Posterior cingulate gyrus (tissue), 11 donors: ENCODE measurements at places on chromosomes 16 and 17.
A peak's percentile ranks its signal among the peaks of the same experiment; 100 is the strongest.

- no peak for DNase-seq
Measured at GRCh38 chr16:66131895-66132294, 234.6 kb upstream of the CDH5 start.

DNA sequence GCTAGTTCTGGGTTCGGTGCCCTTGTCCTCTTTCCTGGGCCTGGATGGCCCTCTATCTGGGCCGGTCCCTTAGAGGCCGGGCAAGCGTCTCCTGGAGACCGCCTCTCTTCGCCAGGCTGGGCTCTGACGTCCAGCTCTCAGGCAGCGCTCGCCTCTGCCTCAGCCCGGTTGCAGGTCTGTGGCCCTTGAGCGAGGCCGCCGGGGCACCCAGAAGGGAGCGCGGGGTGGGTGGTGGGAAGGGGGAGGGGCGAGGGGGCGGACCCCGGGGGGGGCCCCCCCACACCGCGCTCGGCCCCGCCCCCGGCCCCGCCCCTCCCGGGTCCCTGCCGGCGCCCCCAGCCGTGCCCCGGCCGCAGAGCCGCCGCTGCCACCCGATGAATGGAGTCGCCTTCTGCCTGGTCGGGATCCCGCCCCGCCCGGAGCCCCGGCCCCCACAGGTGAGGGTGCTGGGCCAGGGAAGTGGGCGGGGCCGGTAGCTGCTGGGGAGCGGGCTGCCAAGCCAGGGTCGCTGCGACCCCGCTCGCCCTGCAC is at the start of gene ARHGAP23:
ARHGAP23 (plus strand) TSS at position 353 of the 531 bp plus-strand sequence; CDS start at position 375, 22 bp downstream.
- DNase-seq: peak; percentile 65

- DNase-seq: peak; percentile 99
Measured at GRCh38 chr16:18983565-18984434, at the start of gene TMC7. Gene TMC7 (plus strand): TSS chr16:18983934. CDS start chr16:18984064, 130 bp downstream.

GRCh38 chr17:80414508-80414802 is 512 bp upstream of the ENDOV start:
- DNase-seq: no peak

DNA sequence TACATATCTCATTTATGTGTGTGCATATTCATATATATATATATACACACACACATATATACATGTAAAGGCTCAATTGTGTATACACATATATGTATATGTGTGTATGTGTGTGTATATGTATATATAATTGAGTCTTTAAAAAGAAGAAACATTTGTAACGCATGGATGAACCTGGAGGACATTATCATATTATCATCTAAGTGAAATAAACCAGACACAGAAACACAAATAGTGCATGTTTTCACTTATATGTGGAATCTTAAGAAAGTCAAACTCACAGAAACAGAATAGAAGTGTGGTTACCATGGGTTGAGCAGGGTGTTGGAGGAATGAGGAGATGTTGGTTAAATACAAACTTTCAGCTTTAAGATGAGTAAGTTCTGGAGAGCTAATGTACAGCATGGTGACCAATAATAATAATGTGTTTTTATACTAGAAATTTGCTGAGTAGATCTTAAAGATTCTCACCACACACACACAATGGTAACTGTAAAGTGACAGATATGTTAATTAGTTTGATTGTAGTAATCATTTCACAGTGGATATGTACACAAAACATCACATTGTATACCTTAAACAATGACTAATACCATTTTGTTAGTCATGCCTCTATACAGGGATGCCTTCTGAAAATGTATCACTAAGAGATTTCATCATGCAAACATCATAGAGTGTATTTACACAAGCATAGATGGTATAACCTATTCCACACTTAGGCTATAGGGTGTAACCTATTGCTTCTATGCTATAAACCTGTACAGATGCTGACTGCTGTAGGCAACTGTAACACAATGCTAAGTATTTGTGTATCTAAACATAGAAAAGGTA is 132.6 kb upstream of the CACNG5 start:
- no peak for DNase-seq

DNA sequence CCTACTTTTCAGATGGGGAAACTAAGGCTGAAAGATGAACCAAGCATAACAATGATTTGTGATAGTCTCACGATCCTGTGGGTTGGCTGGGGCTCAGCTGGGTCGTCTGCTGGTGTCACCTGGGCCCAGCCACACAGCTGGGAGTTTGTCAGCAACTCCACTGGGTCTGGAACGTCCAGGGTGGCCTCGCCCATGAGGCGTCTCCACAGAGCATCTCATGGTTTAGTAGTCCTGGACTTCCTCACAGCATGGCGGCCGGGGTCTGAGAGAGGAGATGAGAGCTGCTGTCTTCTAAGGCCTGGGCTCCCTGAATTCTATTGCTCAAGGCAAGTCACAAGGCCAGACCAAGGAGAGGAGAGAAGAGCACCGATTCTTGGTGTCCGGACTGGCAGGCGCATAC is 24.1 kb upstream of the WFDC1 start:
- no peak for DNase-seq

DNA sequence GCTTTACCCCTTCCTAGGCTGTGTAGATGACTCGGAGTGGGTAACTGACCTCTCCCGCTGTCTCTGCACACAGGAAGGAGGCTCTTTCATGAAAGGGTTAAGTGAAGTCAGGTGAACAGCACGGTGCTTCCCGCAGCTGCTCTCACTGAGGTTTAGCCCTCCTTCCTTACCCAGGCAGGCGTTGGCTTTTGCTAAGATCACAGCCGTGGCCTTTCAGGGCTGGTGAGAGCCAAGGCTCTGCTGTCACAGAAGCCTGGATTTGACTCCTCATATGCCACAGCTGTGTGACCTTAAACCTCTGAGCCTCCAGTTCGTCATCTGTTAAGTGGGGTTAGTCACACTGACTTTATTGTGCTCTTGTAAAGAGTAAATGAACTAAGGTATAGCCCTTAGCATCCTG is 90.9 kb upstream of the PLCG2 start:
- DNase-seq: no peak

DNA sequence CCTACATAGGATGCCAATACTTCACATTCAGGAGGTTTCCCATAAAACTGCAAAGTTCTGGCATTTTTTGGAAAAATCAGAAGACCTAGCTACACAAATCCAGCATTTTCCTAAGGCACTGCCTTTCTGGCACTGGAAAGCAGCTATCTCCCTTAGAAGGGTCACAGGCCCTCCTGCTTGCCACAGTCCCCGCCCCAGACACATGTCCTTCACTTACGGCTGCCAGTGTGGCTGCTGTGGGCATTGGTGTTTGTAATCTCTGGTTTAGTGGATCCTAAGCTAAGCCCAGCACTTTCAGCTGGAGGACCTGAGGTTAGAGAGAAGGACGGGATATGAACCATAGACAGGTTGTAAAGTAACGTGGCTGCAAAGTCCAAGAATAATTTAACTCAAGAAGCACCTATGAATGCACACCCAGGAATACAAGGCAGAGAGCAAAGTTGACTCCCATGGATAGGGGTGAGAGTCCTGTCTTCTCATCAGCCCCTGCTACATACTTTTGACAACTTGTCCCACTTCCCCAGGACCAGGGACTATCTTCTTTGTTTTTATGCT is 100.0 kb downstream of the XYLT1 start:
- DNase-seq: no peak

- DNase-seq: no peak
Measured at GRCh38 chr16:66798161-66798560, 3.2 kb downstream of the TERB1 start.

DNA sequence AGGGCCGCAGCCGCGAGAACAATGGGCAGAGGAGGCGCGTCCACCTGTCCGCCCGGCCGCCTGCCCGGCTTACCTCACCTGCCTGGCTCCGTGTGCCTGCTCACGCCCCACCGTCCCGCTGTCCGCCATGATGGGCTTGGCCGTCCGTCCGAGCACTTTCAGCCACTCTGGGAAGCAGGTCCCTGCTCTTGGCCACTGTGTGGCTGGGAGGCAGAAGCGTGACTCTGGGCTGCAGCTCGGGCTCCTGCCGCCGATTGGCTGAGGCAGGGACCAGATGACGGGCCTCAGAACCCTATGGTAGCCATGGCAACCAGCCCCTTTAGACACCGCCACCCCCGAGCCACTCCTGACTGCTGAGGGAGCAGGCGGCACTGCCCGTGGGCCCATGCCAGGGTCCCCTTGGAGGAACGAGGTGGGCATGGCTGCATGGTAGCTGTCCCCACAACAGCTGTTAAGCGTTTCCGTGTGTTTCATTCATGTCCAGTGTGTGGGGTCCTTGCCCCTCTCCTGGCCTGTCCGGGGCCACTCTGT is 8.9 kb upstream of the AXIN1 start:
- DNase-seq: peak; percentile 55

DNA sequence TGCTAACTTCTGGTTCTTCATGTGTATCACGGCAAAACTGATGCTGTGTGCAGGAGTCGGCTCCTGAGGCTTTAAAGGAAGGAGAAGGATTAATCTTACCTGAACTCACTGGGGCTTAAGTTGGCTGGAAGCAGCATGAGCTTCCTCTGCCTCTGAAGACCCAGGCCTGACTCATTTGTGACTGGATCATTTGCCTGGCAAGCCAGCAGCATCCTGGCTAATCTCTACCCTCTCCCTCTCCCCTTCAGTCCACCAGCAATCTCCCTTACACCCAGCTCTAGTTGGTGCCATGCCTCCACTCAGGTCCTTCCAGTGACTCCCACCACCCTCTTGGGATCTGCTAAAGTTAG is 150.3 kb downstream of the IRX3 start:
- no peak for DNase-seq

GRCh38 chr16:86031141-86031678 is 132.2 kb downstream of the IRF8 start:
- DNase-seq: no peak

- DNase-seq: no peak
Measured at GRCh38 chr17:8793649-8794048, 5.5 kb downstream of the MFSD6L start.

DNA sequence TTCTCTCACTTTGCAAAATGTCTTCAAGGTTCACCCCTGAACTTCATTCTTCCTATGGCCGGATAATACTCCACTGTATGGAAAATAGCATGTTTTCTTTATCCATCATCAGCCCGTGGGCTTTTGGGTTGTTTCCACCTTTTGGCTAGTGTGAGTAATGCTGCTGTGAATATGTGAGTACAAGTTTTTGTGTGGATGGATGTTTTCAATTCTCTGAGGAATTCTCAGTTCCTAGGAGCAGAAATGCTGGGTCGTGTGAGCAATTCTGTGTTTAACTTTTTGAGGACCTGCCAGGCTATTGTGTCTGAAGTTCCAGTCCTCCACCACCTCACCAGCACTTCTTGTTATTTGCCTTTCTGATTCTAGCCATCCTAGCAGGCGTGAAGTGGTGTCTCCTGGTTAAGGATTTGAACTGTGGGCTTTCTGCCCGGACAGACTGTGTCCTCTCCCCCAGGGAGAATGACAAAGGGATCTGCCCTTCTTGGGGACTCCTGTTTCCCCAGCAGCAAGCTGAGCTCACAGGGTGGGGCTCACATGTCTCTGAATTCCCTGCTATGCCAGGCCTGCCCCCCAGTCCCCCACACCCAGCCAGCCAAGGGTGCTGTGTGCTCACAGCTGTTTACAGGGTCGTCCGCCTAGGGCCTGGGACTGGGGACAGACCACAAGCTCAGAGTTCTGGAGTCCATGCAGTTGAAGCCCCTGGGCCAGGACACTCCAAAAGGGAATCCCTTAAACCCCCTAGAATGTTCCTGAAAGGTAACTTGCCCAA is 92.2 kb upstream of the CIBAR2 start:
- no peak for DNase-seq

GRCh38 chr16:89192956-89193575 is 7.3 kb downstream of the SLC22A31 start:
- no peak for DNase-seq

GRCh38 chr17:30517786-30518185 is 40.6 kb downstream of the GOSR1 start:
- no peak for DNase-seq

DNA sequence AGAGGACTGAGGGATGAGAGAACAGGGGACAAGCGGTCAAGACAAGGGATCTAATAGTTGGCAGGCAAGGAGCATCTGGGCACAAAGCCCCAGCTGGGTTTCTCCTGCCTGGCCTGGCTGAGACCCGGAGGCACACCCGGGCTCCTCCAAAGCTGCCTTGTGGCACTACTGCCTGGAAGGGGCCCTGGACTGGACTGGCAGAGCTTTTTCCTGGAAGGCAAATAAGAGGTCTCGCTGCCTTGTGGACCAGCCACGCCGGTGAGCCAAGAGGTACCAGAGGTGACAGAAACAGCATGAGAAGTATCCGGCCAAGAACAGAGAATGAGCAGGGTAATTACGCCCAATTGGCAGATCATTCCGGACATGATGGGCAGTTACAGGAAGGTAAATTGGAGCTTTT is 64.6 kb downstream of the GTF3C1 start:
- peak; percentile 79 for DNase-seq

- DNase-seq: peak; percentile 50
Measured at GRCh38 chr17:45904866-45905265, 10.5 kb downstream of the MAPT start.

DNA sequence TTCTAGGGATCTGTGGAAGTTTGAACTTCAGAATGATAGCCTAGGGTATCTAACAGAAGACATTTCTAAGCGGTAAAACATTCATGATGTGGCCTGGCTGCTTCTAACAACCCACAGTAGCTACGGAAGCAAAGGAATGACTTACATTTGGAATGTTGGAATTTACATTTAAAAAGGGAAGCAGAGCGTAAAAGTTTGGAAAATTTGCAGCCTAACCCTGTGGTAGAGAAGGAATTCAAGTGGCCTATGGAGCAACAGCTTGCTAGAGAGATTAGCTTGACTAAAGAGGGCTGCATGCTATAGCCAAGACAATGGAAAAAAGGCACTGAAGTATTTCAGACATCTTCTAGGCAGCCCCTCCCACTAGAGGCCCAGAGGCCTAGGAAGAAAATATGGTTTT is 50.1 kb downstream of the HNF1B start:
- no peak for DNase-seq

DNA sequence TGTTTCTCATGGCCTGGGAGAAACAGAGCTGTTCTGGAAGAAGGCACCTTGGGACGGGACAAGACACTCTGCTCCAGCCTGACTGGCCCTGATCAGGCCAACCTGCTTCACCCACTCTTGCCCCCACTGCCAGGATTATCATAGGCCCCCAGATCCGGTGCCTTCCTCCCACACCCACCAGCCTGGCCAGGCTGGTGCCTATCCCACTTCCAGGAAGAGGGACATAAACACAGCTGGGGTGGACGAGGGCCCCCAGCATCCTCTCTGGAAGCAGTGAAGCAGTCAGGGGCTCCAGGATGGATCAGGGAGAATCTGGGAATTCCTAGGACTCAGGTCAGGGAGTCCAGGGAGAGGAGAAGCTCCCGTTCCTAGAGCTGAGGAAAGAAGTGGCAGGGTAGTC is 16.9 kb upstream of the ITGA3 start:
- DNase-seq: no peak

DNA sequence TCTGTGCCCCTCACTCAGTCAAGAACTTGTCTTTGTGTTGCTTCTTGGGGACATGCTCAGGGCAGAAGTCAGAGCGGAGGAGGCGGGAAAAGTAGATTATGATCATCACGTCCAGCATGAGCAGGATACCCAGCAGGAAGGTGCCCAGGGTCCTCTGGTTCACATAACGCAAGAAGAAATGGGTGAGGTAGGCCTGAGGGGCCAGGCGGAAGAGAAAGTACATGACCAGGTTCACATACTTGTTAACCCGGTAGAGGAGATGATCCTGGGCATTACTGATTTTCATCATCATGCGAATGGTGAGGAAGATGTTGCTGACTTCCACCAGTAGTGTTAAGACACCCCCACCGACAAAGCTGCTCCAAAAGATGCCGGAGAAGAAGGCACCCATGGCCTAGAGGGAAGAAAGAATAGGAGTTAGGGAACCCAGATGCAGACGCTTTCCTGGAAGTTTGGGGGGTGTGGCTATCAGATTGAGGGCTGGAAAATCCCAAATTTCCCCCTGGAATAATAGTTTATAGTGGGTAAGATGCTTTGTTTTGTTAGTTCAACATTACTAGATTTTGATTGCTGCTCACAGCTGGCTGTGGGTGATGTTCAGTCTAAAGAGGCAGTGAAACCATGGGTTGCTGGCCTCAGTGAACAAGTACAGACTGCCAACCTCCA is 1.4 kb downstream of the TLCD1 start:
- DNase-seq: no peak
